ENCODE measurements at places on chromosomes 7 and 10.

- no peak for DNase-seq
Measured at GRCh38 chr10:7551950-7552716, 114.6 kb downstream of the ITIH5 start.

GRCh38 chr10:44042075-44042770 lies 342.7 kb downstream of the CXCL12 start:
- DNase-seq = no peak

DNA sequence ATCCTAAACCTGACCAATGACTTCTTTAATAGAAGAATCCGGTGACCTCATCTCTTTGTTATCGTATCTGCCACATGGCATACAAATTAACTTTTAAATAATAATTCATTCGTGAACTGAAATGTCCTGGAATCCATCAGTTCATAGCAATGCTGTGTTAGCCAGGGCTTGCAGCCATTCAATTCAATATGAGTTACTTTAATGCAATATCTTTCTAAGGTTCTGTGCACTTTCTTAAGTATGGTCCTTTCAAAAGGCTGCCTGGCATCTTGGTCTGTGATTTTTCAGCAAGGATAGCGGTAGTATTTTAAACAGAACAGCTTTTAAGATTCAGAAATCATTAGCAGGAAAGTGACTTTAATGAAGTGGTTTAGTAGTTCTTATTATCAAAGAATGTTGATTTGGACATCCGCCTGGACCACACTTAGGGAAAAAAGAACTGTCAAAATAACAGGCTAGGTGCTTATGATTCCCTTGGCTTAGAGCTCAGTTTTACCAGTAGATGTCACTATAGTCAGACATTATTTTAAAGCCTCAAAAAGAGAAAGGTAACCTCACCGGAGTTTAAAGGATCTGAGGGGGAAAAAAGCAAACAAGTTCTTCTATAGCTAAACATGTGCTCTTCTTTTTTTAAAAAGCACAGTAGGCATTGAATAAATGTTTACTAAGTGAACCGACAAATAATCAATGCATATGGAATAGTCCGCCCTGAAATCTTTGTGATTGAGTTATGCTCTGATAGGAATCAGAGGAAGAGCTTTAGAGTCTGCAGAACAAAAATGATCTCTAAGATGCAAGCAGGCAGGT lies 22.7 kb downstream of the SLC35G1 start:
- peak; percentile 56 for DNase-seq

GRCh38 chr7:87345962-87346371 lies 503 bp downstream of the CROT start:
- no peak for DNase-seq

- no peak for DNase-seq
Measured at GRCh38 chr10:45179691-45180090, 135.7 kb downstream of the OR13A1 start.

DNA sequence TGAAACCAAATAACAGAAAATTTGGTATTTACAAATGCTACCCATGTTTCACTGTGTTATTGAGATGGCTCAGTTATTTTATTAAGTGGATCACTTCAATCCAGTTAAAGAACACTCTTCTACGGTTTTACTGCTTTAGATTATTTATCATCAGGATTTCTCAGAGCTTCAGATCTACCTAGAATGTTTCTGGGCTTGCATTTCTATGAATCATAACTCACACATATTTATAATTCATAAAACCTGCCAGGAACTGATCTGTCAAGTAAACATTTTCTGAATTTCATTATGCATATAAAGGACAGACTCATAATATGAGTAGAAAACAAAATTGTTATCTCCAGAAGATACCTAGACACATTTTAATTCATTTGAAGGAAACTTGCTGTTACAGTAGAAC lies 1172.3 kb upstream of the LRRTM3 start:
- no peak for DNase-seq
